Activated T-cell treated with anti-CD3 and anti-CD28 coated beads for 1 hour (primary cell): ENCODE measurements at places on chromosomes 3 and 15.

GRCh38 chr3:141385406-141386125 is 17.3 kb downstream of the ZBTB38 start:
- DNase-seq, result no peak

DNA sequence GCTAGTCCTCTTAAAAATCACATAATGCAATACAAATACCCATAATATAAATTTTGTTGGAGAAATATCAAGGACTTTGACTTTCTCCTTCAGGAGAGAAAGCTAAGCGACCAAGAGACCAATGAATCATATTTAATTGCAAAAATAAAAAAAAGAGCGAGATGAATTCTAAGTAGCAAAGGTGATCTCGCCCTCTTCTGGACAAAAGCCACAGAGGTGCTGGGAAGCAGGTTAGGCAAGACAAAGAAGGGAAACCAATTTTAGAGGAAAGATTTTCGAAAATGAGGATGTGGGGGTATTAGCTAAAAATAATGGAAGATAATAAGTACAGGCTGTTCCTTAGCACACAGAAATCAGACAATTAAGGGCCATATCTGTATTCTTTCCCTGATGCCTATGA is 111.4 kb upstream of the PLAAT1 start:
- DNase-seq, result no peak

GRCh38 chr3:62379321-62379798 is 6.0 kb upstream of the FEZF2 start:
- DNase-seq, result no peak

GRCh38 chr3:127651516-127652172 is 21.1 kb upstream of the ABTB1 start:
- no peak for DNase-seq

DNA sequence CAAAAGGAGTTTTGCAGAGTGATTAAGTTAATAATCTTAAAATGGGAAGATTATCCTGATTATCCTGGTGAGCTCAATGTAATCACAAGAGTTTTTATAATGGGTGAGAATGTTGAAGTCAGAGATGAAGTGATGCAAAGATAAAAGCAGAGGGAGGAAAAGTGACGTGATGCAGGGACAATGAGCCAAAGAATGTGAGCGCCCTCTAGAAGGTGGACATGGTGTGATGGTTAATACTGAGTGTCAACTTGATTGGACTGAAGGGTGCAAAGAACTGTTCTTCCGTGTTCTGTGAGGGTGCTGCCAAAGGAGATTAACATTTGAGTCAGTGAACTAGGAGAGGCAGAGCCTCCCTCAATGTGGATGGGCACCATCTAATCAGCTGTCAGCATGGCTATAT is 569.6 kb upstream of the AGTR1 start:
- no peak for DNase-seq

DNA sequence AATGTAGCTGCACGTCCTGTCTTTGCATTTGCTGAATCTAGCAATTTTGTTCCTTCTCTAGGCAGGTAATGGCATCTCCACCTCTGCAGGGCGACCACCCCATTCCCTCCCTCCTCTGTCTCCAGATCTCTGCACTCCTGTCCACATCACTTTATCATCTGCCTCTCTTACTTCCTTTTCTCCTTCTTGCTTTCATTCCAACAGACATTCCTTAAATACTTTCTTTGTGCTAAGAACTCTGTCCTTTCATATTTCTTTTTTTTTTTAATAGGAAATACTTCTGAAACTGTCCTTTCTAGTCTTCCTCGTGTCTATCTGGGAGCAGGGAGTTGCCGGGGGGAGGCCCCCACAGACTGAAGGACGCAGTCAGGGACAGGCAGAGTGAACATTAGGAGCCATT is 7.2 kb downstream of the ITIH3 start:
- DNase-seq, result no peak

DNA sequence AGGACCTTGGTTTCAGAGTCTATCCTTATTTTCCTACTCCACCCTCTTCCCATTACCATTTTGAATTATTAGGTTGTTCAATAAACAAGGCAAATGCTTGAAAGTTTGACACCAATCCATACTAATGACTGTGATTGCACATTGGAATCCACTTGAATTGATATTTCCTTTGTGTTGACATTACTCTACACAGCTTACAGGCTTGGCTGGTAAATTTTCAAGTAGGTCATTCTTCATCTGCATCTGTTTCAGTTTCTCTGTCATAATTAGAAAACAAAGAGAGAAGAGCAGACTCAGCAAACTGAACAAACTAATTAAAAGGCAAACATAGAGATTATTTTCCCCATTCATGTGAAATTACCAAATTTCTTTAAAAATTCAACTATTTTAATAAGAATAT is 732.9 kb upstream of the BCHE start:
- DNase-seq, result no peak

- DNase-seq, result no peak
Observed at GRCh38 chr15:100042558-100042957, 299.2 kb downstream of the ADAMTS17 start.

- DNase-seq, result no peak
Observed at GRCh38 chr3:6039971-6040370, 820.9 kb upstream of the GRM7 start.

DNA sequence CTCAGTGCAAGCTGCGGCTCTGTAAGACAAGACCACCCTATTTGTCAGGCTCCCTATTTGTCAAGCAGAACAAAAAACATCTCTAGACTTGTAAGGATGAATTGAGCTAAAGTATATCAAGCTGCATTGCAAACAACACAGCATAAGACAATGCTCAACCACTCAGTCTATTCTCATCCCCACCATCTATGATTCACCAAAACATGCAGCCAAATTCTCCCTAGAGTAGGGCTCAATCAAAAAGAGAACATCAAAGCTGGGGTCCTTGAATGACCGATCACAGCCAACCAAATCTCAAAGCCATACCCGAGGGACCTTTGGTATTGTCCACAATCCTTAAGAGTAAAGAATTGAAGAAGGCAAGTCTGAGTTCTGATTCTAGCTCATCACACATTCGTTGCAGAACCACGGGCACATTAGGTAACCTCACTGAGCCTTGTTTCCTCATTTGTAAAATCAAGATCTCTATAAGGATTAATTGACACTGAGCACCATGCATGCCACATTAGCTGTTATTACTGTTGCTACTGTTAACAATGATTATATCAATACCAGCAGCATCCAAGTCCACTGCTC is 31.2 kb downstream of the RFTN1 start:
- DNase-seq, result no peak

DNA sequence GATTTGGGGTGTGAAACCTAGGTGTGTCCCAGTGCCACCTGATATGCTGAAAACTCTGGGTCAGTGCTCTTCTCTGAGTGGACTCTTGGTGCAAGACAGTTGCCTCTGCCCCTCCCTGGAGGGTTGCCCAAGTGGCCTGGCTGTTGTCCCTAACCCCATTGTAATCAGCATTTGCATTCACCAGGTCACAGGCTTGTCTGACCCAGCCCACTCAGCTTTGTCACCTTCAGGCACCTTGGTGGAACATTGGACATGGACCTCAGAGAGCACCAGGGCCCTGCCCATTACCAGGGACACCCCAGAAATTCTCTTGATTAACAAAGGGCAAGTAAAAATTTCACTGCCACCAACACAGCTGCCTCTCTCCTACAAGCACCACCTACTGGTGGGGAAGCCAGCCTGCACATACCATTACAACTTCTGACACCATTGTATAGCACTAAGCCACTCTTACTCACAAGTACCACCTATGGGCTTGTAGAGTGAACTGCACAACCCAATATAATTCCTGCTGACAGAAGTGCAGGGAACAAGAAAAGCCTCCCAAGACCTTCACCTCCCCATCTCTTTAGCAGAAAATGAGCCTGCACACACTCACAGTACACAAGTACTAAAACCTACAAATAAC is 324.6 kb downstream of the EPHA6 start:
- no peak for DNase-seq

DNA sequence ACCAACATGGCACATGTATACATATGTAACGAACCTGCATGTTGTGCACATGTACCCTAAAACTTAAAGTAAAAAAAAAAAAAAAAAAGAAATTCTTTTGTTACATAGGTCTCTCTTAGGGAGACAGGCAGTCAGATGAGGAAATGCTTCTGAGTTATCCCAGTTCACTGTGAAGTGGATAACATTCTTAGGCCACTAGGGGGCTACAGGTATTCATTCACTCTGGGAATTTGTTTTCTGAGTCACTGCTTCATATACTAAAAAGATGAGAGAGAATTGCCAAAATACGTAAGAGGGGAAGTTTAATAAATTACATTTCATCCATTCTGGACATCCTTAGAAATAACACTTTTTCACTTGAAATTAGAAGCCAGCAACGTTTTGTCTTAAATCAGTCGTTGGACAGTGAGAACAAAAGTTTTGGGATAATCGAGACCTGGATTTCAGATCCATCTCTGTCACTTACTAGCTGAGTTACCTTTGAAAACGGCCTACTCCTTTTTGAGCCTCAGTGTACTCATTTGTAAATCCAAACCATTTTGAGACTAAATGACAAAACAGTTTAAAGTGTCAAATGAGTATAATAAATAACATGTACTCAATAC is 738.4 kb upstream of the ALCAM start:
- DNase-seq, result no peak

GRCh38 chr3:176651622-176652021 is 545.7 kb downstream of the TBL1XR1 start:
- DNase-seq, result no peak

DNA sequence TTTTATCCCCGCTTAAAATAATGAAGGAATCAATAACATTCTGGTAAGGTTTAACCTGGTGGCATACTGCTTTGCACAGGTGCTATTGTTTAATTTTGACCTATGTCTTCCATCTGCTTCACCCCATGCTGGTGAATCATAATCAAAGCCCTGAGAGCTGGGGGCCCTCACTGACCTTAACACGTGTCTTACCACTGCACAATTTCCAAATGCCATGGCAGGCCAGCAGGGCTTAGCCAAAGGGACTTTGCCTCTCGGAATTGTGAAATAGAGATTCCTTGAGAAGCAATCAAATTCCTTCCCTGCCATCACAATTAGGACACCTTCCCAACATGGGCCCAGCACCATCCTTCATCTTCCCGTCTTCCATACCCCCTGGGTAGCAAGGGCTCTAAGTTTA is 242.6 kb upstream of the THBS1 start:
- DNase-seq, result no peak

GRCh38 chr15:90062023-90062442 is 40.2 kb downstream of the IDH2 start:
- DNase-seq, result peak; percentile 11

DNA sequence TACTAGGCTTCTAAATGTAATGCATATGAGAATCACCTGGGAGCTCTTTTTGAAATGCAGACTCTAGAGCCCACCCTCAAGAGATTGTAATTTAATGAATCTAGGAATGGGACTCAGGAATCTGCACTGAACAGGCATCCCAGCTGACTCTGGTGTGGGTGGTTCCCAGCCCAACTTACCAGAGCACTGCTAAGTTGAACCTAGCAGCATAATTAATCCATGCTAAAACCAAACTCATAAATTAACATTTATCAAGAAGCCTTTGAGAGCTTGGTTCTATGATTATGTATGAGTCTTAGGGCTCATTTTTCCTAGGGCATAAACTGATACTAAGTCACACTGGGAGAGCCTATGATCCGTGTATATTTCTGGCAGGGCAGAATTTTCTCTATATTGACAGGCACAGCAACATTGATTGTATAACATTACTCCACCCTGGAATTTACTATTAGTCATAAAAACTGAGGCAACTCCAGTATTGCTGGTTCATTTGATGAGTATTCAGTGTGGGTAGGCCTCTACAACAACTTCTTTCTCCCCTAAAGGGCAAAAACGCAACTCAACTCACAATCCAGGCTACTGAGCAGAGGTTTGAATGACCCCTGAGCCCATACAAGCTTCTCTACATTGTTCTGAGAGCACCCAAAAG is 10.7 kb upstream of the CSTA start:
- DNase-seq, result no peak

- DNase-seq, result no peak
Observed at GRCh38 chr15:67137951-67138848, 72.8 kb downstream of the SMAD3 start.

- no peak for DNase-seq
Observed at GRCh38 chr3:13066834-13067233, 6.4 kb downstream of the IQSEC1 start.

- DNase-seq, result no peak
Observed at GRCh38 chr15:74777769-74778598, 3.9 kb upstream of the CSK start.

GRCh38 chr15:63896336-63897115 is 62.8 kb upstream of the HERC1 start:
- no peak for DNase-seq

DNA sequence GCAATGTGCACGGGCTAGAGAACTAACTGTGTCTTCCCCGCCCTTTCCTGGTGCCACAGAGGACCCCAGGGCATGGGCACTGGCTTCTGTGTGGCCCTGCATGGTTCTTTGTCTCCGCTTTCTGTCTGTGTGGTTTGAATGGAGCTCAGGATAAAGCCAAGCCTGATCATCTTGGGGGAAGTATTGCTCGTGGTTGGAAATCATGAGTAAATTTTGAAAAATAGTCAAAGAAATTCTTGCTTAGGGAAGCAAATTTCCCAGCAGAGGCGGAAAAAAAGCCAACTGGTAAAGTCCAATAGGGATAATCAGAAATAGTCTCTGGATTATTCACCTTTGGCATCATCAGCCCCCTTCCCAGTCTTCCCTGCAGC is 55.4 kb downstream of the MAGEF1 start:
- DNase-seq, result no peak

DNA sequence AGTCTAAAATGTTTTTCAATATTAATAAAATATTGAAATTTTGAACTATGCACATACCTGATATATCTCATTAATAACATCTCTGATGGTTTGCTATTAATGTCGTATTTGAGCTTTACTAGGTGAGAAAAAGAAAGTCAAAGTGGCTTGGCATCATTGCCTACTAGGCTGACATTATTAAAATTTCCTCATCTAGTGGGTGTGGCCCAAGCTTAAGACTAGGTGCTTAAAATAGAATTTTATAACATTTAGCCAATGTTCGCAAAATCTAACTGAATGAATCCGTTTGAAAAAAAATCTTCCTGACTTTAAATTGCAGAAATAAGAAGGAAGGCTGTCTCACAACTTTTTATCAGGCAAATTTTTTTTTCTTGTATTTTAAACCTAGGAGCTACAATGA is 46.1 kb downstream of the ABI3BP start:
- DNase-seq, result no peak

DNA sequence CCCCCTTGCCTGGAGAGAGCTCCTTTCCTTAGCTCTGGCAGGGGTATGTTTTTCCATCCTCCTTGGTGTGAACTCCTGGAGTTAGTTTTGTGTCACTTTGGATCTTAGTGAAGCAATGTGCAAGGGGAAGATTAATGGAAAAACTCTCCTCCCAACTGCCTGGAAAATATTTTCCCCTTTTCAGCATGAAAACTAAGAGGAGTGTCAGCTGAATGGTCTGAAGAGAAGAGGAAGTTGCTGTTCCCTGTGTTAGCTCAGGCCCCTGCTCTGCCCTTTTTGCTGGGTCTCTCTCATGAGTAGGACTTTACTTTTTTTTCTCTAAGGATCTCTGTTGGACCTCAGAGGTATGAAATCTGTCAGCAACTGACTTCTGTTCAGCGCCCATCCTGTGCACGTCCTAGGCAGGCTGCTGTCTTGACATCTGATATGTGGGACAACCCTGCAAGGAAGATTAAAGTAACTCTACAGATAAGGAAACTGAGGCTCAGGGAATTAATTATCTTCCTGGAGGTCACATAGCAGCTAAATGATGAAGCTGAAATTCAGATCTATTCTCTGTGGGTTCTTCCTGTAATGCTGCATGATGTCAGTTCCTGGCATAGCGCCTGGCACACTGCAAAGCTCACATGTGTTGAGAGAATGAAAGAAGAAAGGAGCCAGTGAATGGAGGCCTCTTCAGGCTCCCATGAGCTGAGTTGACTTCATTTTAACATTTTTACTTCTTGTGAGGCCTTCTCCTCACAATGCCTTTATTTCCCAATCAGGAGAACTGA is 109.7 kb upstream of the GALNT15 start:
- no peak for DNase-seq
